NCI-H1436 (cell line): ENCODE measurements at places on chromosomes 5 and 9.

DNA sequence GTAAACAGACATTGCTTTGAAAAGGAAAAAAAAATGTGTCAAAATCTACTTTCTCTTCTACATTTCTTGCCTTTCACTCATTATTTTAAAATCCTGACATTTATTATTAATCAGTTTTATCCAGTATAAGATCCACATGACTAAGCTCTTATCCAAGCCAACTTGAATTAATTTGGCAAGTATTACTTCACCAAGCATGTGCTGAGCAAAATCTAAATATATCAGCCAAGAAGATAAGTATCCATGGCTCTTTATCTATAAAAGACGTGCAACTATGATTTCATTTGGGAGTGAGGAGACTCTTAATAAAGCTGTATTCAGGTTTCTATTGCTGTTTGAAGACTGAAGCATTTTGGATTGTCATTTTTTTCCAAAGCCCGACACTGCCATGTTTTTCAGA, 221.3 kb downstream of the TRIM36 start:
- no peak for DNase-seq

DNA sequence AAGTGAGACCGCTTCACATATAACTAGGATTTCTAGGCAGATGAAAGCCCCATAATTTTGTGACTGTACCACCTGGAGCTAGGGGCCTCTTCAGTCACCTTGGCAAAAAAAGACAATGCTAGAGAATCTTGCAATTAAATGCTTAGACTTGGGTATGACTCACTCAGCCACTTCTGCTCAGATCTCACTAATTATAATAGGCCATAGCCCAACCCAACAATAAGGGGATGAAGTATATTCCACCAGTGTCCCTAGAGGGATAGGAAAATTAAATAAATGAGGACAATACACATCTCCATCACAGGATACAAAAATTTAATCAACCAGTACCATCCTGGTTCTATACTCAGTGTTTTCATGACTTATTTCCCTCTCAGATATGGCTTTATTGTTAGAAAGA, 1079.9 kb upstream of the C9orf72 start:
- DNase-seq = peak; percentile 28

DNA sequence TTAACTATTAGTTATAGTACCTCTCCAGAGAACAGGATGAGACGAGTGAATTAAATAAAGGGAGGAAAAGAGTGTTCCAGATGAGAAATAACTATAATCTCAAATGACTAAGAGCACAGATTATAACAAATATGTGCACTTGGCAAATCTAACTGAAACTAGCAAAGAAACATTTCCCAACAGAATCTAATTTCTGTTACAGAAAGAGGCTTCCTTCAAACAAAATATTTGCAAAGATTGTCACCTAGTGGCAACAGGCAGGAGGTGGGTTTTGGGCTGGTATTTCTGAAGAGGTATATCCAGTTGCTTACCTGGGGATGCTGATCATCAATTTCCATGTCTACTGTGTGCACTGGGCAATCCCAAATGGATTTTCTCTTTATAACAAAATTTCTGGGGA, 5.6 kb upstream of the SPDL1 start:
- no peak for DNase-seq

GRCh38 chr9:19517202-19517942, 108.6 kb downstream of the ACER2 start:
- DNase-seq = no peak

DNA sequence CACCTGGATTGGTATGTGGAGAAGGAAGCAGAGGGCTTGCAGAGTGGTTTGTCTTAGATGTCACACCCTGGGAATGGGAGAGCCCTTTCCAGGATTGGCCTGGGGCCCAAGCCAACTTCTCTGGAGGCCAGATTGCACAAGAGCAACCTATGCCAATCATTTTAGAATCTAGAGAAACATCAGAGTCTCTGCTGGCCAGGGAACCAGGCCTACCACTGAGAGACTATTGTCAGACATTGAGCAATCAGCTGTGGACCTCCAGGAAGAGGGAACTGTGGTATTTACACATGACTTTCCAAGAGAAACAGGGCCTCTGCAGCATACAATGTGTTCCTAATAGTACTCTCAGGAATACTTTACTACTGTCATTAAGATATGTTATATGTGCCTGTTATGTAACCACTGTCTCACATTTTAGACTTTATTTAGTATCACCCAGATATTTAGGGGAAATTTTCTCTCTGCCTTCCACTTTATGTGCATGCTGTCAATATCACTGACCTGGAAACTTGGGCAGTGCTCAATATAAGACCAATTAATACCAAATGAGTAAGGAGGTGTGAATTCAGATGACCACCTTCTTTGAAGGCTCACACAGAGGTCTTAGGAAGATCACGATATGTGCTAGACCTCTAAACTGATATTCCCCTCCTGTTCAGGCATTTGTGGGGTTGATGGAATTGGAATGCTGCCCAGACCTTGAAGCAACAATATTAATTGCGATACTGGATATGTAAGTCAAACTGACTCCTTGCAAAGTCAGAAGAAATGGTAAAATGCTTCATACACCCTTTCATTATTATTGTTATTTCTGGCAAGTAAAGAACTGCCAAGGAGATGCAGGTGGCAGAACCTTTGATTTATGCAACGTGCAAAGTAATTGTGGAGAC, 20.5 kb upstream of the CCL28 start:
- DNase-seq = no peak

- DNase-seq = no peak
These were observed 12.9 kb upstream of the SLC34A1 start for GRCh38 chr5:177371120-177372033.
